ENCODE measurements at places on chromosomes 2 and 18. TPM values are rescaled to one million over a fixed set of nuclear protein-coding genes. Genes with fewer than 3 reads are reported as not detected.

TWIST2 gene
- total RNA-seq = 20.5 TPM

COL5A2 gene
- total RNA-seq = 964 TPM

MRO gene
- 1.2 TPM for total RNA-seq

OTX1 gene
- total RNA-seq = not detected

MFSD6 gene
- total RNA-seq = 16.3 TPM

POTEJ gene
- total RNA-seq = not detected

LIMS2 gene
- 18.7 TPM for total RNA-seq

IL18RAP gene
- 0.79 TPM for total RNA-seq

EML6 gene
- 3.9 TPM for total RNA-seq

All from urinary bladder (tissue), 4 donors.